ENCODE measurements at places on chromosomes 1 and 21. TPM values are rescaled to one million over a fixed set of nuclear protein-coding genes. Genes with fewer than 3 reads are reported as not detected.

- peak; percentile 48 for DNase-seq
Observed at GRCh38 chr1:36156329-36157114, 562 bp downstream of the MAP7D1 start.

Gene FAM76A
- total RNA-seq = 15.6 TPM

Gene CYP4A22
- not detected for total RNA-seq

Gene F3
- 24.0 TPM for total RNA-seq

Gene TLR5
- total RNA-seq = not detected

Gene VSIG8
- total RNA-seq = not detected

Gene PPIAL4G
- not detected for total RNA-seq
